ENCODE measurements at places on chromosomes 5 and 9.

GRCh38 chr5:135729321-135729786 is 105.1 kb upstream of the SLC25A48 start:
- DNase-seq, result no peak

- no peak for DNase-seq
Measured at GRCh38 chr5:78628270-78628992, 20.1 kb downstream of the LHFPL2 start.

DNA sequence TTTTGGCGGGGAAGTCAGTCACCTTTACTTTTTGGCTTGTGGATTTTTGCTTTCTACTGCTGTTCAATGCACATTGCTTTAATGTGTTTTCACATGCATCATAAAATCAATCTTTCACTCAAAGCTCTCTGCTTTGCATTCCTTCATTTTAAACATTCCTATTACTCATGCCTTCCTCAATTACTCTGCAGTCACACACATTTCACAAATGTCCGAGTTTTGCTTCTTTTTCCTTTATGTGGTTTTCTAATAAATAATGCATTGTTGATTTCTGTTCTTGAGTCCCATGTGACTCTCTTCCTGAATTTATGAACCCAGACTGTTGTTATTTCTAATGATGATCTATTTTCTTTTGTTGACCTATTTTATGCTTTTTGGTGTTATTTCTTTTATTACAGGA is 82.3 kb upstream of the EPB41L4B start:
- DNase-seq, result no peak

- no peak for DNase-seq
Measured at GRCh38 chr5:160969645-160970044, 117.6 kb upstream of the ATP10B start.

GRCh38 chr9:4061717-4062116 is 238.2 kb downstream of the GLIS3 start:
- no peak for DNase-seq

DNA sequence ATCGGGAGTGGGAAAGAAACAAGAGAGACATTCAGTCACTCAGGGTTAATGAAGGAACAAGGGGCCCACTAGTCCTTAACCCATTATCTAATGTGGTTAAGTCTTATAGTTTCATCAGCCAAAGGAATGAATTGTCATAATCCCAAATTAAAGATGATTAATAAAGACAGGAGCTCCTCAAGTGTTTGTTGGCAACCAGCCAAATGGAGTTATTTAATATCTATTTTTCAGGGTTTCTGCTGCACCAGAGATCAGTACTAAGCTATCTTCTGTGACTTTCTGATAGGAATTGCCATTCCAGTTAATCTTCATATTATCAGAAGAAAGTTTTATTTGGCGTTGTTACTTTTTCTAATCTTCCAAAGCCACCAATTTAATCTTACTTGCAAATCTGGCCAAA is 34.0 kb upstream of the FCHO2 start:
- DNase-seq, result no peak

DNA sequence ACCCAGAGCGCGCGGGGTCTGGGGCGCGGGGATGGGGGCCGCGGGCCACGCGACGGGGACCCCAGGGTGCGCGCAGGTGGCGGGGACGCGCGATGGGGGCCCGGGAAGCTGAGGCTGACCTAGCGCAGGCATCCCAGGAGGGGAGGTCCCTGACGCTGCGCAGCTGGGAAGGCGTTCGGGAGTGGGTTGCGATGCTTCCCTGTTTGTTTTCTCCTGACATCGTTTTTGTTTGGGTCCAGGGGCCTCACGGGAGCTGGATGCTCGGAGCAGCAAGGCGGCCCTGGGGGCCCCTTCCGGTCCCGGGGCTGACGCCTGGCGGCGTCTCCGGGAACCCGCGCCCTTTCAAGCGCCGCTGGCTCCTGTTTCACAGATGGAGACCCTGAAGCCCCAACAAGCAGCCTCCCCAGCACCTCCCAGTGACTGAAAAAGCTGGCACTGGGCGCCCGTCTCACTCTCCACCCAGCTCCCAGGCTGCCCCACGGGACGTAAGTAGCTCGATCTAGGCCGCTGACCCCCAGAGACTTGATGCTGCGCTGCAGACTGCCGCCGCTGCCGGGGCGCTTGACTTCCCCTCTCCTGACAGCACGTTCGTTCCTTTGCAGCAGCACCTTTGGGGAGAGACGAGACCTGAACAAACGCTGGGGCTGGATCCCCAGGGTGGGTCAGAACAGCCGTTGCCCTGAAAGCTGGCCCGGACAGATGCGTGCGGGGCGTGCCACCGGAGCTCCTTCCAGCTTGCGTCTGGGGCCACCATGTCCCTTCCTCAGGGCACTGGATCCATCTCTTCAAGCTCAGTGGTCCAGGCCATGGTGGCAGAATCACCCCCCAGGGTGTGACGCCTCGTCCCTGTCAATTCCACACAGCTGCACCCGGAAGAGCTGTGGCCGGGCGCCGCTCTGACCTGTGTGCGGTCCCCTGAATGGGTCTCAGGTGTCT is 593 bp downstream of the BRD3OS start:
- peak; percentile 49 for DNase-seq

DNA sequence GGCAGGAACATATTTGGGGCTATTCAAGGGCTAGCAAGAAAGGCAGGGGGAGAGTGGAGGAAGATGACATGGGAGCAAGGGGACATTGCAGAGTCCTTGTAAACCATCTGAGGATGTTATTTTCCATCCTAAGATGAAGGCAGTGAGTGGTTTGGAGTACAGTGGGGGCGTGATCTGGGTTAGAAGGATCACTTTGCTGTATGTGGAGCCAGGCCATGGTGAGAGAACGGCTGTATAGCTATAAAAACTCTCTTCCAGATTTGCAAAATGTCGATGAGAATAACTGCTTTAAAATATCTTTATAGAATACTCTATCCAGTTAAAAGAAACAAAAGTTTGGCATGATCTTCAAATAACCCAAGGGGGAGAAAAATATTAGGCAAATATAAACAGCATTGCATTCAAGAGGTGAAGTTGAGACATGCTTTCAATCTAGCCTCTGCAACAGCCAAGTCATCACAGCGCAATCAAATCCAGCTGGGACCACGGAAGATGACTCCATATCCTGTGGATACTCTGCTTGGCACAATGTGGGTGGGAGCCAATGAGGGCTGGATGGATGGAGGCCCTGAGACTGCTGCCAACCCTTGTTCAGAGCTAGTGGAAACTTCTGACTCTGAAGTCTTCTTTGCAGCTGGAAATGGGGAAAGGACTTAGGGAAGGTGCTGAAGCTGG is 111.5 kb upstream of the BASP1 start:
- no peak for DNase-seq

GRCh38 chr5:152622628-152623027 is 217.5 kb upstream of the NMUR2 start:
- no peak for DNase-seq

- no peak for DNase-seq
Measured at GRCh38 chr5:132470010-132470392, 20.6 kb downstream of the IRF1 start.

DNA sequence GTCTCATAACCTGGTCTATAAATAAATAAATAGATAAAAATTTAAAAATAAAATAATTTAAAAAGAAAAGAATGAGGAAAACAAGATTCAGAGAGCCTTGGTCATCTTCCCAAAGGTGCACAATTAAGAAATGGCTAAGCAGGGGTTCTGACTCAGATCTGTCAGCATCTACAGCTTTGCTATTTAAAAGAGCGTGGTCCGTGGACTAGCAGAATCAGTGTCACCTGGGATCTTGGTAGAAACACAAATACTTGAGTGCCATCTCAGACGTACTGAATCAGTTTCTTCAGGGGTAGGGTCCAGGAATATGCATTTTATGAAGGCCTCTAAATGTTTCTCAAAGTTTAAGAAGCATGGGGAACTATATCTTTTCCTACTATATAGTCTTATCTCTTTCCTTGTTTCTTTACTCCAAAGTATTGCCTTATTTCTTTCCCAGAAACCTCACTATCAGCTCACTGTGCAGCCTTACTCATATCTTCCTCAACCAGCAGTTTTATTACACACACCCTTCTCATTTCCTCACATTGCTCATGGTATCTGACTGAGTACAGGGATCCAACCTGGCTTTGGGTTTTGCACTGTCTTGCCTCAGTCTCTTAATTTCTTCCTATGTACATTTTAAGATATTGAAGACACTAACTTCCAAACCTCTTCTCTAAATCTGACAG is 58.6 kb downstream of the TMC1 start:
- no peak for DNase-seq

DNA sequence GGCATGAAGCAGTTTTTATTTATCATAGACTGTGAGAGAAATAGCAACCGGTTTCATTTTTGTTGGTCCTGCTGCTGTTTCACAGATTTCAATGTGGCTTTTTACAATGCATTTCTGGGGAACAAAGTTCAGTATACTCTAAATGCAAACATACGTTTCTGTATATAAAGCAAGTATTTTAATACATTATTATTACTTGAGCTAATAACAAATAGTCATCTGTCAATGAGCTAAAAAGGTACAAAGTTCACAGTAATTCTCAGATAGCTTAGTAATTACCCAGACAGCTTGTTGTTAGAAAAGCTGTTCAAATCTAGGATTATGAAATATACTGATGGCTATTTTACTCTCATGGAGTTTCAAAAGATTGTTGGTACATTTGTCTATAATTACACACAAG is 50.8 kb downstream of the PBX3 start:
- no peak for DNase-seq

DNA sequence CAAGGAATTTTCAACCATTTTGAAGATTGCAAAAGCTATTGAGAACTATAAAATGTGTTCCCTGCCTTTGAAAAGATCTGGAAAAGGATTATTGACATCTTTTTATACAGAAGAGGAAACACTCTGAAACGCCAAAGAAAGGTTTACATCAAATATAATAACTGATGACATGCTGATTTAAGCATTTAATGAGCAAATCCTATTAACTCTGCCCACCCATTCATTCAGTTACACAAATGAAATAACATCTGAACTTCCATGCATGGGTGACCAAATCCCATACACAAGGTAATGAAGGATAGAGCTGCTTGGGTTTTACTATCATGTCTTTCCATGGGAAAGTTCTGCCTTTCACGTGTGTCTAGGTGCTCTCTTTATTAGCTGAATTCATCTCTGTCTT is 589.4 kb upstream of the WWC1 start:
- no peak for DNase-seq

GRCh38 chr9:124489222-124489621 is 18.0 kb downstream of the NR5A1 start:
- no peak for DNase-seq

- no peak for DNase-seq
Measured at GRCh38 chr5:156329171-156329611, 2.2 kb downstream of the SGCD start.

GRCh38 chr5:153485641-153486040 is 4.8 kb upstream of the GRIA1 start:
- DNase-seq, result no peak

- no peak for DNase-seq
Measured at GRCh38 chr5:135178476-135179155, 144.6 kb upstream of the PITX1 start.

DNA sequence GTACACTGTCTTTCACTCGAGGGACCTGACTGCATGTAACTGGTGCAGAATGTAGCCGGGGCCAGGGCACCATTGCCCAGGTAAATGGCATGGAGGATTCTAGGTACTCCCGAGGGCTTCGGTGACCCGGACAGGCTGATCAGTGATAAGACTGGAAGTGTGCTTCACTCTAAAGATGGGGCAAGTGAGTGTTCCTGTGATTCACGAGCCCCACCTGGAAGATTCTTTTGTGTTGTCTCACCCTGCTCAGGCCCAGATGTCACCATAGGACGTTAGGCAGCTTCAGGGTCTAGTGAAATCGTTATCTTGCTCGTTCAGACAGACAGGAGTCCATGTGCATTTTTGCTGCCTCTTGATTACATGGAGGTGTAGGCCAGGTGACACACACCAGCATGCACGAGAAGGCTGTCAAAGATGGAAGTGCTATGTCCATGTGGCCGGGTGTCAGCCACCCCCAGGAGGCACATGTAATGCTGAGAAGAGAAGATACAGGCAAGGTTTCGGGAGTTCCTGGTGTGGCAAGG is 73.9 kb downstream of the WNK2 start:
- DNase-seq, result no peak

DNA sequence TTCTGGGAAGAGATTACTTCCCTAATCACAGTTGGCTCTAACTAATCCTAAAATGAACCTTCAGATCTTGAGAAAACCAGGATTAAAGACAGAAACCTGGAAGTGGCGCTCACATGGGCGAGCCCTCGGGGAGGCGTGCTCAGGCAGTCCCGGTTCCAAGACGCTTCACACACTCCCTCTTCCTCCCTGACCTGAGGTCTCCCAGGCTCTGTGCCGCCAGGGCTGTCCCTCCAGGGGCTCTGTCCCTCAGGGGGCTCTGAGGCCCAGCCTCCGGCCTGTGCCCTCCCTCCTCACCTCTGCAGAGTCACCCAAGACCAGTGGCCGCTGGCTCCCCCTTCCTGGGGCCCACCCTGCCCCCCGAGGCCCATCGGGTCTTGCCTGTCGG is 10.2 kb downstream of the SLC9A3 start:
- no peak for DNase-seq

DNA sequence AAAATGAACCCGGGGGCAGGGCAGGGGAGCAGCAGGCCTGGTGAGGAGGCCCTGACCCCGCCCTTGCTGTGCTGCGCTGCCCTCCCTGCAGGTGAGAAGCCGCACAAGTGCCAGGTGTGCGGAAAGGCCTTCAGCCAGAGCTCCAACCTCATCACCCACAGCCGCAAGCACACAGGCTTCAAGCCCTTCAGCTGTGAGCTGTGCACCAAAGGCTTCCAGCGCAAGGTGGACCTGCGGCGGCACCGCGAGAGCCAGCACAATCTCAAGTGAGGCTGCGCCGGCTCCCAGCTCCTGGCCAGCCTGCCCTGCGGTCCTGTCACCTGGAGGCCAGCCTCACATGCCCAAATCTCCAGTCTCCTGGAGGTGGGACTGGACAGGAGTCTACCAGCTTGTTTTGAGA is 12.3 kb downstream of the GFI1B start:
- no peak for DNase-seq

DNA sequence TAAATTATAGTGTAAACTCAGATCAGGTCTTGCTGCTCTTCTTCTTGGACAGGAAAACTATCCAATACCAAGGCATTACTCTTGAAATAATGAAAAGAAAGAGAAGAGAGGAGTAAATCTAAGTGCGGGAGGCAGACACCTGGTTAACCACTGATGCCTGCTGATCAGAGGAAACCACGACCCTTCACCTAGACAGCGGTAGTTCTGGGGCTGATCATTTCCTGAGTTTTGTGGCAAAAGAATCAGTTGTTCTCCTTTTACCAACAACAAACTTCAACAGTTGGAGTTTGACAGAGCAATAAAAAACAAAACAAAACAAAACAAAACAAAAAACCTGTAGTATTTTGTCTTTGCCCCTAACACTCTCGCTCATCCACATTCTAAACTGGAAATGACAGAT is 3.0 kb downstream of the RLN1 start:
- no peak for DNase-seq

- no peak for DNase-seq
Measured at GRCh38 chr5:101717721-101718120, 578.4 kb downstream of the SLCO4C1 start.

DNA sequence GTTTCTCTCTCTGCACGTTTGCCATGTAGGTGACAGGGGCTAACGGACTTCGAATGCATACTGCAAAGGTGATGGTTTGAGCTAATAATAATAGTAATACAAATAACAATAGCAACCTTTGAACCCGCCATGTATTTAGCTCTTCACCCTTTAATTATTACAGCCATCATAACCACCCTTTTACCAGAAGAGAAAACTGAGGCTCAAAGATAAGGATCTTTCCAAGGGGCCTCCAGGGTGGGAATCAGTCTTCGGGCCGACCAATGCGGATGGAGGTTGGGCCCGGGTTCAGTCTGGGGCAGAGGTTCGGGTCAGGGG is 494 bp downstream of the CDKN2AIPNL start:
- DNase-seq, result no peak

Measured in bone marrow (tissue), 2 donors.